Left kidney (tissue), 8 donors: ENCODE measurements at places on chromosomes 12 and 14. TPM values are rescaled to one million over a fixed set of nuclear protein-coding genes. Genes with fewer than 3 reads are reported as not detected.
A peak's percentile ranks its signal among the peaks of the same experiment; 100 is the strongest.

DNA sequence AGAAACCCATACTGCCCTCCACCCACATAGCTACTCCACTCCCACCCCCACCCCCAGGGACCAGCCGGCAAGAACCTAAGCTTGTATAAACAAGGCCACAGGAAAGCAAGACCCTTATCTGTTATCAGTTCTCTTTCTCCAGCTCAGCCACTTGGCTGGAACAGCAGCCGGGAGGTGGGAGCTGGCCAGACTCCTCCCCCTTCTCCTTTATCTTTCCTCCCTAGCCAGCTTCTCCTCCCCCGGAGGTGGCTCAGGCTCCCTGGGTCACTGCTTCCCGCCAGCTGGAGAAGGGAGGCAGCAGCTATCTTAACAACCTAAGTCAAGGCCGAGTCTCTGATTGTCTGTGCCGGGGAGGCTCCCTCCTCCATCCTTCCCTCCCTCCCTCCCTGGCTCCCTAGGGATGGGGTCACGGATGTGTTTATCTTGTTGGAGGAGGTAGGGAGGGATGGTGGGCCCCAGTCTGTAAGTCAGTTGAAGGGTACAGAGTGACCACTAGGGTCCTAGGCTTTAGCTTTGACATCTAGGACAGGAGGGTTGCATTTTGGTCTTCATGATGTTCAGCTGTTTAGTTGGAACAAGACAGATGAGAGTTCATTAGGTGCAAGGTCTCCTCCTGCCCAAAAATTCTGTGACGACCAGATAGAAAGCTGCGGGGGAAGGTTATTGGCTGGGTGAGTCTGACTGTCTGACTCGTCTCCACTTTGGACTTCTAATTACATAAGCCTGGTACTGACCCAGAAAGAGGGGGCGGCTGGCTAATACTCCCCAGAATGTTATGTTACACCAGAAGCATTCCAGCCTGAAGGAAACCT is 29.7 kb downstream of the ZFP36L1 start:
- DNase-seq = peak; percentile 90

MANSC4 gene
- polyA plus RNA-seq = 0.95 TPM

CEP290 gene
- 33.7 TPM for polyA plus RNA-seq

DNA sequence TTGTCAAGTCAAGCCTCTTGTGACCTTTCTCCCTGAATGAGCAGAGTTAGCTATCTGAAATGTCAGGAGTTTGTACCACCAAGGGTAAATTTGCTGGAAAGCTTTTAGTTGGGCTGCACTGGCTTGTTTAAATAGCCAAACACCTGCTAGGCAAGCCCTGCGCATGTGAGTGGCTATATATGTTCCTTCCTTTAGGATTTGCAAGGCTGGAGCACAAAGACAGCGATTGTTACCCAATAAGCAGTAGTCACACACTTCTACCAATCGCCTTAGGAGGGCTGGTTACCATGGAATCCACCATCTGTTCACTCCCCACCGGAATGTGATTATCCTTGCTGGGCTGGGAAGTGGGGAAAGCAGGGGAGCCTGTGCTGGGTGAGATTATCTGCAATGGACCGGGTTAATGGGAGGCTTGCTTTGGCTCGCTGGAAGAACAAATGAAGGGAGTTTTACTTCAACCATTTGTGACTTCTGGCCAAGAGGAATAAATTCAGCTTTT is 102.5 kb downstream of the FGD4 start:
- peak; percentile 65 for DNase-seq

DNA sequence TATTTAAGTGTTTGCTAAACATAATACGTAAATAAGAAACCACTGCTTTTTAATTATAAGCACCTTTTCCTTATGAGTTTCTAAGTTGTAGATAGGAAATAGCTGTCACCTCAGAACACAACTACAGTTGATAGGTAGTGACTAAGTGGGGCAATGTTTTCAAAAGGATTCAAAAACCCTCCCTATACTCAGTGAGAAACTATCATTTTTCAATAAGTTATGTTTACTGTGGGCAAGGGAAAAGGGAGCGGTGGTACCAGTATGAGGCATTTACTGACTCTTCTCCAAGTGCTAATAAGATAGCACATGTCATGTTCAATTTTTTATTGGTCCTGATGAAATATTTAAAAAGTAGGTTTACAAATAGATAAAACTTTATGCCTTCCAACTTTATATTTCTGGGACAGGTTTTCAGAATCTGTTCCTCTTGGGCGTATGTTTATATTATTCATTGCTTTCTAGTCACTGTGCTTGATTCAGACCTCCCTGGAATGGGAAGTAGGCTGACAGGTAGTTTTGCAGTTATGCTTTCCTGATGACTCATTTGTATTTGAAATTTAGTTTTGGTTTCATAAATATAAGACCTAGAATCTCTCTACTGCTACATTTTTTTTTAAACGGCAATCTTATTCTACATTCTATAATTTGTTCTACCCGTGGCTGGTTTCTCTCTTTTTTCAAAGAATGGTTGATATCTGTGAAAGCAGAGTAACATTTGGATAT is 153.1 kb downstream of the TMEM117 start:
- DNase-seq = no peak

RTL1 gene
- 0.10 TPM for polyA plus RNA-seq

GRCh38 chr12:4240161-4240783 is 33.3 kb upstream of the CCND2 start:
- DNase-seq = no peak

ARHGEF40 gene
- 82.7 TPM for polyA plus RNA-seq

- peak; percentile 40 for DNase-seq
Observed at GRCh38 chr12:64544371-64545080, 65.8 kb upstream of the RASSF3 start.

GRCh38 chr14:77158175-77158881 is 16.7 kb upstream of the ZDHHC22 start:
- DNase-seq = no peak

SCNN1A gene
- 80.1 TPM for polyA plus RNA-seq

IL22 gene
- polyA plus RNA-seq = not detected

- peak; percentile 20 for DNase-seq
Observed at GRCh38 chr12:112005419-112006395, 7.3 kb downstream of the TMEM116 start.

- no peak for DNase-seq
Observed at GRCh38 chr14:20657216-20658211, 16.0 kb upstream of the OR6S1 start.

DNA sequence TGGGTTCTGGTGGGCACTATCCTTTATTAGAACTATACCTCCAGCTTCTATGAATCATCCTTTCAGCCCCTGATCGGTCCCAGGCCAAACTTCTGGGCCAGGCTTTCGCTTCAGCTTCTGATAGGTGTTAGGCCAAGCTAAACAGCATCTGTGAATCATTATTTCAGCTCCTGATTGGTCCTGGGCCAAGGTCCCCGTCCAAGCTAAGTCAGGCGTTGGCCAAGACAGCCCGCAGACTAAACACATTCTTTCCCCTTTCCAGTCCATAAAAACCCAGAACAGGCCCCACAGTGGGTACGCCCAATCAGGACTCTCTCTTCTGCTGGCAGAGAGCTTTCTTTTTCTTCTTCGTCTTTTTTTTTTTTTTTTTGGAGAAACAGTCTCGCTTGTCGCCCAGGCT is 1808.9 kb upstream of the SEL1L start:
- DNase-seq = no peak

GRCh38 chr12:80053051-80053790 is 46.1 kb upstream of the OTOGL start:
- no peak for DNase-seq

DNA sequence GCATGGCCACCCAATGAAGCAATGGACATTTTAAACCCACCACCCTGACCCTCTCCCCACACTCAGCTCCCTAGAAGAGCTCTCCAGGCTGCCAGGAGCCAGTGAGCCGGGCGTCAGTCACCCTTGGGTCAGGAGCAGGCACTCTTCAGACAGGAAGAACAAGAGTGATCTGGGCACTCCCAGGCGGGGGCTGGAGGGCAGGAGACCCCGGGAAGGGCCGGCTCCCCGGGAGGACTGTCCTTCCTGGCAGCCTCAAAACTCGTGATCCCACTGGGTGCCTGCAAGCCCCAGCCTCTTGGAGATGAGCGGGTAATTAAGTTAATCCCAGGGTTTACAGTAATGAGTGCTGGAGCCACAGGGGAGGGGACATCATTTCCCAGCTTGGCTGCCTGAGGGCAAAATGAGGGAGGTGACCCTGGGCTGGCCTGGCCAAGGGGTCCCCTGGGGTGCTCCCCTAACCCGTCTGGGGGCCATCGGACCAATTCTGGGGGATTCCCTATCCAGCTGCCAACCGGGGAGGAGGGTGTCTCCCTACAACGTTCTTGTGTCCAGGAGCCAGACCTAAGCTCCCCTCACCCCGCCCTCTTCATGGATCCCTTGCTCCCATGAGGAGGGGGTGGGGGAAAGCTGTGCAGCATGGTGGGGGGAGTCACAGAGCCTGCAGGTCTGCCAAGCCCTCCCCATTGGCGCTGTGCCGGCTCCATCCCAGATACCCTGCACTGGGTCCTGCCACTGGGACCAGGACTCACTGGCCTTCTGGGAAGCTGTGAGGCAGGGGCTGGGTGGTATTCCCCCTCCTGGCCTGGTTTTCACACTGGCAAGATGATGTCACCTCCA is 59.2 kb downstream of the CCNK start:
- DNase-seq = no peak

DAZAP2 gene
- 271 TPM for polyA plus RNA-seq

GRCh38 chr14:28773861-28774691 is 7.5 kb downstream of the FOXG1 start:
- no peak for DNase-seq

GRCh38 chr14:89720741-89721729 is 233.5 kb downstream of the EFCAB11 start:
- no peak for DNase-seq

DNA sequence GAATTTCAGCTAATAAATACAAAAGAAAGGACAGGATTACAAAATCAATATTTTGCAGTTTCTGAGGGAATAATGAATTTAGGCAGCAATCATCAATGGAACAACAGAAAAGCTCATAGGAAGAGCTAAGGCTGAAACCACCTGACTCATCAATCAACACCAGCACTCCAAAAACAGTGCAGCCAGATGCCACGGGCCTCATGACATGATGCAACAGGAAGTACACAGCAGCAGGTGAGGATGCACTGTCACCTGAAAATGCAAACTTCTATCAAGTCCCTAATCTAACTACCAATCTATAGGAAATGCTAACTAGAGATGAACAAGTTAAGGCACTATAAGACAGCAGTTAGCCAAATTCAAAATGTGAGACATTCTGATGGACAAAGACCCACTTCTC is 21.7 kb downstream of the GNS start:
- no peak for DNase-seq

GRCh38 chr14:30283822-30284446 is 275.0 kb upstream of the G2E3 start:
- DNase-seq = peak; percentile 21

PMCH gene
- polyA plus RNA-seq = 0.91 TPM

DNA sequence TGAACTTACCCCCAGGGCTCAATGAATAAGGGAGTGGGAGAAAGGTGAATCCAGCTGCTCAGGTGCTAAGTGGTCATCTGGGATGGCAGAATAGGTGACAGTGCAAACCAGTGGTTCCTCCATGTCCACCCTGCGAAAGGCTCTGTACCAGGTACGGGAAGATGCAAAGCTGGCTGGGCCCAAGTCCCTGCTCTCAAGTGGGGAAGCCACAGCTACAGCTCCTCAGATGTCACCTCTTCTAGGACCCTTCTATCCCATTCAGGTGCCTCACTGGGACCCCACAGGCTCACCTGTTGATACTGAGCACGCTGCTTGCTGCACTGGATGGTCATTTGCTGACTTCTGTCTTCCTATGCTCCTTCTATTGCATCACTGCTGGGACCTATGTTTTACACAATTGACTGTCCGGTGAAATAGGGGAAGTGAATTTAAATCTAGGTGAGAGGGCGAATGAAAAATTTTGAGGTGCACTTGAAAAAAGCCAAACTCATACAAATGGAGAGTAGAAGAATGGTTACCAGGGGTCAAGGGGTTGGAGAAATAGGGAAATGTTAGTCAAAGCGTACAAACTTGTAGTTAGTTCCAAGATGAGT is 20.3 kb upstream of the PPP4R4 start:
- no peak for DNase-seq

GRCh38 chr12:104358353-104359003 is 54.9 kb downstream of the EID3 start:
- peak; percentile 32 for DNase-seq

DNA sequence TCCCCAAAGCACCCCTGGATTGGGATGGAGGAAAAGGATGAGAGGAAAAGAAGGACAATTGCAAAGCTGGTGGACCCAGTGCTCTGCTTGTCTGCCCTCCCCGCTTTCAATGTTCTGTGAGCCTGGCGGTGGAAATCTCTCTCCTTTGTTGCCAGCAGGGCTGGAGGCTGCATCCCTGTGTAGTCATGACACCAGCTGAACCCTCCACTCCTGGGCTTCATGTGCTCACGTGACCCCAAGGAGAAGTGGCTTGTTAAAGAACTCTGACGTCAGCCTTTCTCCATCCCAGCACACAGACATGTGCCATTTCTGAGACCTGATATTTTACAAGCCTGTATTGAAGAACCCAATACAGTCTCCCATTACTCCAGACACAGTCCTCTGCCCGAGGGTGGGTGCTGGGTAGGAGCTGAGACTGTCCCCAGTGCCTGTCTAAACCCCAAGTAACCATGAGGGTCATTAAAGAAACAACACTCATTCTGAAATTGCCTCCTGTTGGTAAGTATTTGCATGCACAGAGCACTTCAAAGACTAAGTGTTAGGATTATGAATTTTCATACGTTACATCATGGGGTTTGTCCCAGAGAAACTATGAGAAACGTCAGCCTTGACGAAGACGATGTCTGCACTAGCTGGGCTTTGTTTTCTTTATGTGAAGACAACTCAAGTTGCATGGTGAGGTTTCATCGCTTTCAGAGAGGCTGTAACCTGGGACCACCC is 21.7 kb downstream of the GALNT16 start:
- DNase-seq = no peak

- no peak for DNase-seq
Observed at GRCh38 chr14:82536566-82536965, 1002.9 kb upstream of the SEL1L start.

GRCh38 chr12:50242751-50243191 is 40.5 kb downstream of the LIMA1 start:
- DNase-seq = no peak

TAMALIN gene
- polyA plus RNA-seq = 23.4 TPM

DNA sequence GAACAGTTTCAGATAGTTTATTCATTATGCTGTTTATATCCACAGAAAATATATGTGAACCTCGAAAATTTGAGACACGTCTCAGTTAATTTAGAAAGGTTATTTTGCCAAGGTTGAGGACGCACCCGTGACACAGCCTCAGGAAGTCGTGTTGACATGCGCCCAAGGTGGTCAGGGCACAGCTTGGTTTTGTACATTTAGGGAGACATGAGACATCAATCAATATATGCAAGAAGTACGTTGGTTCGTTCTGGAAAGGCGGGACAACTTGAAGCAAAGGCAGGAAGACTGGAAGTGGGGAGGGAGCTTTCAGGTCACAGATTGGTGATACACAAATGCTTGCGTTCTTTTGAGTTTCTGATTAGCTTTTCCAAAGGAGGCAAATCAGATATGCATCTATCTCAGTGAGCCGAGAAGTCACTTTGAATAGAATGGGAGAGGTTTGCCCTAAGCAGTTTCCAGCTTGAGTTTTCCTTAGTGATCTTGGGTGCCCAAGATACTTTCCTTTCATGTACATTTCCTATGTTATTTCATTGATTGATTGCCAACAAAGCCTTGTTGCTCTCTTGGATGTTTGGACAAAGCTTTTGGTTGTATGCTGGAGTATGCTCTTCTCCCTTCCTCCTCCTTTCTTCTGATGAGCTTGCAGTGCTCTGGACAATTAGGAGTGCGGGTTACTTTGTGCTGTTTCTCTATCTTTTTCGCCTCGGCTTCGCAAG is 3.2 kb downstream of the SNAPC1 start:
- no peak for DNase-seq

AGAP2 gene
- 1.2 TPM for polyA plus RNA-seq

FAM186B gene
- 3.1 TPM for polyA plus RNA-seq
